SK-MEL-5 (cell line): ENCODE measurements at places on chromosomes 3 and 15. TPM values are rescaled to one million over a fixed set of nuclear protein-coding genes. Genes with fewer than 3 reads are reported as not detected.

DNA sequence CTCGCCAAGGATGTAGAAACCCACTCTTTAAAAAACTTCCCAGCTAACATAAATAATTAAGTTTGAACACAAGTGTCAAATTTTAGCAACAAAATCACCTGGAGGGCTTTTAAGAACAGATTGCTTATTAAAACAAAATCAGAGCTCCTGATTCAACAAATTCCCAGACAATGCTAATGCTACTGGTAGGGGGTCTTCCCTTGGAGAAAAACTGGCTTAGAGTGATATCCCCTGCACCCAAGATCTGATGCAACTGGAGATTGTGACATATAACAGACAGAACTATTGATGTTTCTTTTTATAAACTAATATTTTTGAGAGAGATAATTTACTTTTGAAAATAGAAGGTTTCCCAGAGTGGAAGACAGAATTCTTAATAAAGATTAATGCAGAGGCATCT, 19.9 kb downstream of the IGSF10 start:
- DNase-seq, result no peak

HTR3E gene
- not detected in 2 replicates for total RNA-seq

- DNase-seq, result no peak
Measured at GRCh38 chr3:157522648-157523047, 19.4 kb upstream of the VEPH1 start.

- DNase-seq, result no peak
Measured at GRCh38 chr3:160673188-160673587, 3.8 kb upstream of the ARL14 start.
